ENCODE measurements at places on chromosomes 11 and 22.

- DNase-seq: no peak
Measured at GRCh38 chr11:548700-549603, 11.6 kb downstream of the LMNTD2 start.

DNA sequence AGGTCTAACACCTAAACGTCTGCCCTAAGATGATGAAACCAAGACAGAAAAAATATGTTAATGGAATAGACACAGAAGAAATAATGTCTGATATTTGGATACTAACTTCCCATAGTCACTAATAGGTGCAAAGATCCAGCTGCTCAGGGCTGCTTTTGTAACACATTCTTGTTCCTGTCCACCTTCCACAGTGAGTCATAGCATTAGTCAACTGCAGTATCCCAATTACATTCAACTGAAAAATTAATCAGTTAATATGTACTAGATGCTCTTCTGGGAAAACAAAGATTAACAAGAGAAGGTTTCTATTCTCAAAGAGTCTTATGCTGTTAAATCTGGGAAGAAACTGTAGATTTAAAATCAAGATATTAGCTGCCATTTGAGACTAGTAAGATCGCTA lies 47.6 kb downstream of the HEPHL1 start:
- DNase-seq: no peak

GRCh38 chr11:98630736-98631135 lies 390.0 kb upstream of the CNTN5 start:
- no peak for DNase-seq

GRCh38 chr11:113398669-113399430 lies 11.3 kb downstream of the ANKK1 start:
- no peak for DNase-seq

- peak; percentile 5 for DNase-seq
Measured at GRCh38 chr11:20337526-20338154, 25.9 kb upstream of the HTATIP2 start.

- no peak for DNase-seq
Measured at GRCh38 chr11:14793546-14793945, 98.5 kb downstream of the CYP2R1 start.

- no peak for DNase-seq
Measured at GRCh38 chr11:43556612-43557375, 123.7 kb upstream of the HSD17B12 start.

- DNase-seq: peak; percentile 75
Measured at GRCh38 chr11:34234086-34234740, 123.6 kb downstream of the ABTB2 start.
